ENCODE measurements at places on chromosomes 6 and 20.

GRCh38 chr6:113636357-113636824 lies 220.8 kb upstream of the MARCKS start:
- no peak for DNase-seq

GRCh38 chr6:52149949-52150348 lies 36.2 kb upstream of the IL17A start:
- no peak for DNase-seq

GRCh38 chr6:170134031-170134470 lies 156.8 kb downstream of the DLL1 start:
- DNase-seq, result no peak

GRCh38 chr6:158762787-158763433 lies 56.3 kb downstream of the EZR start:
- no peak for DNase-seq

- DNase-seq, result no peak
Measured at GRCh38 chr20:36173451-36173933, 19.0 kb downstream of the EPB41L1 start.

- no peak for DNase-seq
Measured at GRCh38 chr20:45545754-45546453, 1.3 kb downstream of the EPPIN start.

- DNase-seq, result no peak
Measured at GRCh38 chr20:45887346-45887715, at the start of gene SPATA25. Gene SPATA25 (minus strand): TSS chr20:45887622. CDS start chr20:45887590, 32 bp downstream.

DNA sequence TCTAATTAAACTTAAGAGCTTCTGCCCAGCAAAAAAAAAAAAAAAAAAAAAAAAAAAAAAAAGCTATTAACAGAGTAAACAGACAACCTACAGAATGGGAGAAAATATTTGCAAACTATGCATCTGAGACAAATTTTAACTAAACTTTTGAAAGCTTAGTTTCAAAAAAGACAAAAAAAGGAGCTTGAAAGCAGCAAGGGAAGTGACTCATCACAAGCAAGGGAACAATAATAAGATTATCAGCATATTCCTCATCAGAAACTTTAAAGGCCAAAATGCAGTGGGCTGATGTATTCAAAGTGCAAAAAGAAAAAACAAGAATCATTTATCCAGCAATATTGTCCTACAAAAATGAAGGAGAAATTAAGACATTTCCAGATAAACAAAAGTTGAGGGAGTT lies 158.6 kb downstream of the RNF144B start:
- DNase-seq, result no peak

GRCh38 chr20:20231528-20232298 lies 136.2 kb upstream of the INSM1 start:
- DNase-seq, result no peak

DNA sequence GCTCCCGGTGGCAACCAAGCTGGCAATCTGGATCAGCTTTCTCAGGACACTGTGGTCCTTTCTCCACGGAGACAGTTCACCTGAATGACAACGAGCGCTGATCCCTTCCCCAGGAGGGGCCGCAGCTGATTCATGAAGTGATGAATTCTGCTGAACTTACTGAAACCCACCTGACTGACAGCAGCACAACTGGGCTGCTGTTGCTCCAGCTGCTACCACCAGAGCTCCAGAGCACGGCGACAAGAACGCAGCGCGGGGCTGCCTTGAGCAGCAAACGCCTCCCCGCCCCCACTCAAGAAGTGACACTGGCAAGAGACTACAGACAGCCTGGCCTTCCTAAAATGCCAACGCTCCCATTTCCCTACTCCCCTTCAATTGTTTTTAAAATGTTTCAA lies 10.0 kb downstream of the PXDC1 start:
- DNase-seq, result no peak

DNA sequence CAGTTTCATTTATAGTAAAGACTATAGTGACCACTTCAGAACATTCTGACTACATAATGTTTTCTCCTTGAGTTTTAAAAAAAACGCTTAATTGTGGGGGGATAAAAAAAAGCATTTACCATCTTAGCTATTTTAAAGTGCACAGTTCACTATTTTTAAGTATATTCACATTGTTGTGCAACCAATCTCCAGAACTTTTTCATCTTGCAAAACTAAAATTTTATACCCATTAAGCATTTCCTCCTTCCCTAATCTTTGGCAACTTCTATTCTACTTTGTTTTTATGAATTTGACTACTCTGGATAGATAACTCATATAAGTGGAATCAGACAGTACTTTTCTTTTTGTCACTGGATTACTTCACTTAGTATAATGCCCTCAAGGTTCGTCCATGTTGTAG lies 62.3 kb downstream of the FKBP5 start:
- no peak for DNase-seq
